ENCODE measurements at places on chromosomes 11 and 22.

- DNase-seq, result no peak
Measured at GRCh38 chr11:118903204-118904015, 19.7 kb downstream of the CXCR5 start.

DNA sequence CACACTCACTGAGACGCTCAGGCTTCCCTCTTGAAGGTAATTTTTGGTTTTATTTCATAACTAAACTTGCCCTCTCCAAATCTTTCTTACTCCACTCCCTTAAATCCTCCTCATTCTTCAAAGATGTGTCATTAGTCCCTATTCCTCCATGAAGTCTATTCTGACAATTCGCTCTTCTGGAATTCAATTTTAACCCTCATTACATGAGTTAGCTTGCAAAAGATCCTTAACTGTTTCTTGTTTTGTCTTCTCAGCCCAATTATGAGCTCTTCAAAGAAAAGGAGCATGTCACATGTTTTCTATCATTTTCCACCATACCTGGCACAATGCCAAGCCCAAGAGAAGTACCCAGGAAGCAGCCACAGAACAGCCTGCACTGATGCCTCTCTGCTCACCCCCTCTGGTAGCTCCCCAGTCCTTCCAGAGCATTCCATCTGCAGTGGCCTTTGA, 13.0 kb downstream of the GALNT18 start:
- DNase-seq, result no peak

DNA sequence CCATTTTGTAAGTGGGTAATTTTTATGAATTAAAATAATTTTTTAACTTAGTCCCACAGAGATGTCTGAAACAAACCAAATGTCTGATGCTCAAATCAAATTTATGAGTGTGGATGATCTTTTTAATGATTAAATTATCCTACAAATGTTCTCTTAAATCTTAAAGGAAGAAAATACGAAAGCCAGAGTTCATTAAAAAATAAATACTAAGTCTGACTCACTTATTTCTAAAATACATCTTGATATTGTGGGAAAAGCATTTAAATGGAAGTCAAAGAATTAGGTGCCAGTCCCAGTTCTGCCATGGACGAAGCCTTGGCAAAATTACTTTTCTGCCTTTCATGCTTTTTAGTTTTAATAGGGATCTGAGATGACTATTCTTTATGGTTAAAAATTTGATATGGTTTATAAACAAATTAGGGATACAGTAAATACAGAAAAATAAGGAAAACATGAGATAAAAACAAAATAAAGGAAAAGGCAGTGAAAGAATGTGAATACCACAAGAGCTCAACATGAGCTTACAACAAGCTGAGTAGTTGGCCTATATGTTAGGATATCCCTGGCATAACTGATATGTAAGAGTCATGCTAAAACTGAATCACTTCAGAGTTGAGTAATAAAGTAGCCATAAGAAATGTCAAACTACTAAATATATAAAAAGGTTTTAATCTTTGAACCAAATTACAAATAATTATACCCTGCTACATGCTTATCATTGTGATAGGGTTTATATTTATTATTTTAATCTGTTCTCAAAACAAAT, 9.2 kb downstream of the CCDC34 start:
- no peak for DNase-seq

DNA sequence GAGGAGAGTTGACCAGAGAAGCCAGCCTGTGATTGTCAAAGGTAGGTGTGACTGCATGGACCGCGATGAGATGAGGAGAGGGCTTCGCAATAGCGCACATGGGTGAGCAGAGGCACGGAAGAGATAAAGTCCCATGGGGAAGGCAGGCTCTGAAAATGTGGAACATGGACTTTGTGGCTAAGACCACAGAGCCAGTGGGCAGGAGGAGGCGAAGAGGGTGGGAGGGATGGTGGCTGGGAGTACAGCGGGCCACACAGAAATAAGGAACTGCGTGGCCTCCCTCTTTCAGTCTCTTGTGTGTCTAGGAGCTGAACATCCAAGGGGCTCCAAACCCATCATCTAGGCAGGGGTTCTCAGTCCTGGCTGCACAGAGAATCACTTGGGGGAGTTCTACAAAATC, 98.6 kb downstream of the TENM4 start:
- no peak for DNase-seq

DNA sequence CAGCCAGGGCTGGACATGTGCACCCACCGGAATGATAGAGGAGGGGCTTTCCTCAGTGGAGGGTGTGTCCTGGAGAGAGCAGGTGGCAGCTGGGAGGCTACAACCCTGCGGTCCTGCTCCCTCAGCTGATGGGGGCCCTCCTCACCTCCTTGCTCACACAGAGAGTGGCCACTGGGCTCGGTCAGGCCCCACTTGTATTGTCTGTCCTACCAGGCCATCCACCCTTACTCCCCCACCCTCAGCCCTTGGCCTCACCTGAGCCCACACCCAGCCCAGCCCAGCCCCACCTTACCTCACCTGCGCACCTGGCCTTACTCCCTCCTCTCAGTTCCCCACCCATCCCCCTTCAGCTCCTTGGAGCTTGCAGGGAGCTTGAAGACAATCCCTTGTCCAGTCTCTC, 3.1 kb downstream of the TRPM5 start:
- no peak for DNase-seq

Data from pons (tissue), 1 donor.